ENCODE measurements at places on chromosomes 7 and 10.

GRCh38 chr10:79223091-79224048, 123.9 kb upstream of the PPIF start:
- no peak for DNase-seq

GRCh38 chr7:113872981-113873380, 45.8 kb downstream of the PPP1R3A start:
- DNase-seq = no peak

DNA sequence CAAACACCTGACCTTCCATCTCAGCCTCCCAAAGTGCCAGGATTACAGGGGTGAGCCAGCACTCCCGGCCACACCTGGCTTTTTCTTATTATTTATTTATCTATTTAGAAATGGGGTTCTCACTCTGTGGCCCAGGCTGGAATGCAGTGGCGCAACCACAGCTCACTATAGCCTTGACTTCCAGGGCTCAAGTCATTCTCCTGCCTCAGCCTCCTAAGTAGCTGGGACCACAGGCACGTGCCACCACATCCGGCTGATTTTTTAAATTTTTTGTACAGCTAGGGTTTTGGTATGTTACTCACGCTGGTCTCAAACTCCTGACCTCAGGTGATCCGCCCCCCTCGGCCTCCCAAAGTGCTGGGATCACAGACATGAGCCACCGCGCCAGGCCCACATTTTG, 56.9 kb upstream of the MYL10 start:
- no peak for DNase-seq

DNA sequence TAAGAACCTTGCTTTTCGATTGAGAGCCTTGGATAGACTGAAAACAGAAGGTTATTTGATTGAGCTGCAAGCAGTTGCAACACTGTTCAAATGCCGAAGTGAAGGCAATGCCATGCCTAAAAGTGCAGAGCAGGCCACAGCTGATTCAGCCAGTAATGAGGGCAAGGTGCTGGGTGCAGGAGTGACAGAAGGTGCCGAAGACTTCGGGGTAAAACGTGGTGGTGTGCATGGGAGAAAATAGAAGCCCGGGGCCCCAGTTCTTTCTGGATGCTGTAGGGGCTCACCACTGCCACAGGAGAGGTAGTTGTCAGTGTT, 43.6 kb upstream of the GATAD1 start:
- DNase-seq = no peak

DNA sequence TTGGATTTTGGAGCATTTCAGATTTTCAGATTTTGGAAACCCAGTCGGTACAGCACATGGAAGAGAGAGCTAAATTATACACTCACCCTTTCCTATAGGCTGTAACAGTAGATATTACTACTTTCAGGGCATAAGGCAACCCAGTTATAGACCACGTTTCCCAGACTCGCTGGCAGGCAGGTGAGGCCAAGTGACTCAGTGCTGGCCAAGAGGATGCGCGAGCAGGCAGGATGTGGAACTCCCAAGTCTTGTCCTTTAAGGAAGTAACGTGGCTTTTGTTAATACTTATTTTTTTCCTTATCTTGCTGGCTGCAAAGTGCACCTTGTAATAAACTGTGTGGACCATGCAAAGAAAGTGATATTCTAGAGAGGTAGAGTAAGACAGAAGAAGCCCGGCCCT, 1160.1 kb downstream of the GATA3 start:
- no peak for DNase-seq

GRCh38 chr10:71725998-71726579, 6.5 kb upstream of the C10orf105 start:
- DNase-seq = no peak

DNA sequence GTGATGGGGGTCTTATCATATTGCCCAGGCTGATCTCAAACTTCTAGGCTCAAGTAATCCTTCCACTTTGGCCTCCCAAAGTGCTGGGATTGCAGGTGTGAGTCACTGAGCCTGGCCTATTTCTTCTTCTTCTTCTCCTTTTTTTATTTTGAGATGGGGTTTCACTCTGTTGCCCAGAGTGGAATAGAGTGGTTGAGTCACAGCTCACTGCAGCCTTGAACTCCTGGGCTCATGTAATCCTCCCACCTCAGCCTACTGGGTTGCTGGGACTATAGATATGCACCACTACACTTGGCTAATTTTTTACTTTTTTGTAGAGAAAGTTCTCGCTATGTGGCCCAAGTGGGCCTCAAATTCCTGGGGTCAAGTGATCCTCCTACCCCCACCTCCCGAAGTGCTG, 124.3 kb downstream of the SKIDA1 start:
- peak; percentile 6 for DNase-seq

DNA sequence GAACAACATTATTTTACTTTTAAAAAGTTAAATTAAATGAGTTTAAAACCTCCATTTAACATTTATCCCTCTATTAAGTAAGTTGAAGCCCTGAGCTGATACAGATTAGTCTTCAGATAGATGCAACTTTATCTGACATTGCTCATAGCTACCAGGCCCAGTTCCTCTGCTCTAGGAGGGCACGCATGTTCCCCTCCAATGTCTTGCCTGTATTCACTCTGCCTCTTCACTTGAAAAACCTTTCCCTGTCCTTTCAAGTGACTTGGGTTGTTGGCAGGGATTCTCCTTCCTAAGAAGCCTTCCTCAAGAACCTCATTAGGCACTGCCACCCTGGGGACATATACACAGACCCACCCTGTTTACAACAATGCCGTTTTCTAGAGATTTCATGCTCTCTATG, 270.4 kb downstream of the RELN start:
- DNase-seq = no peak

DNA sequence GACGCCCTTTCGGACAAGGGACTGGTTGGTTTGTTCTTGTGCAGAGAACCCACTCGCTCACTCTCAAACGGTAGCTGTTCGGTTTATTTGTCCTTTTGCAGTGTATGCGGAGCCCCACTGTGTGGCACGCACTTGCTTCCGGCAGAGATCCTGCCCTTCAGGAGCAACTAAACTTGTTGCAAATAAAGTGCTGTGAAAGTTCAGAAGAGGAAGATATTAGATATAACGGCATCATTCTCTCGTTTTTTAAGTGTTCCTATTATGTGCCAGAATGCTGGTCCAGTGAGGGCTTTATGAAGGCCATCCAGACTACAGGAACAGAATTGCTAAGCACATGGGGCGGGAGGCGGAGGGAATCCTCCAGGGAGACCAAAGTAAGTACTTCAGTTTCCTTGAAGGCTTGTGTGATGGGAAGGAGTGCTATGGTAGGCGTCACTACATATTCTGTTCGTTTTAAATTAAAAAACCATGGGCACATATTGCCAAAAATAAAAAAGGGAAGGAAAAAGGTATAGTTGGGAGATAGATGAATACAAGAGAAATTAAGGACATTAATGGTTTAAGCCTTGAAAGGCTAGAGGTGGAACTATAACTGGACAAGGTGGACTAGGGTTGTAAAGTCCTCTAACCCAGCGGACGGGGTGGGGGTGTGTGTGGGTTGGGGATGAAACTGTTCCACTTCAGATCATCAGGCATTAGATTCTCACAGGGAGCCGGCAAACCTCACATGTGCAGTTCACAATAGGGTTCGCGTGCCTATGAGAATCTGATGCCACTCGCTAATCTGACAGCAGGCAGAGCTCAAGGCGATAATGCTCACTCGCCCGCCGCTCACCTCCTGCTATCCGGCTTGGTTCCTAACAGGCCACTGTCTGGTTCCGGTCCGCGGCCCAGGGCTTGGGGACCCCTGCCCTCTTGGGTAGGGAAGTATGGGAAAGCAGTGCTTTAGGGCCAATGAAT, 704 bp upstream of the ERLIN1 start:
- DNase-seq = peak; percentile 9

GRCh38 chr7:141515941-141516340, 35.3 kb upstream of the AGK start:
- DNase-seq = no peak

DNA sequence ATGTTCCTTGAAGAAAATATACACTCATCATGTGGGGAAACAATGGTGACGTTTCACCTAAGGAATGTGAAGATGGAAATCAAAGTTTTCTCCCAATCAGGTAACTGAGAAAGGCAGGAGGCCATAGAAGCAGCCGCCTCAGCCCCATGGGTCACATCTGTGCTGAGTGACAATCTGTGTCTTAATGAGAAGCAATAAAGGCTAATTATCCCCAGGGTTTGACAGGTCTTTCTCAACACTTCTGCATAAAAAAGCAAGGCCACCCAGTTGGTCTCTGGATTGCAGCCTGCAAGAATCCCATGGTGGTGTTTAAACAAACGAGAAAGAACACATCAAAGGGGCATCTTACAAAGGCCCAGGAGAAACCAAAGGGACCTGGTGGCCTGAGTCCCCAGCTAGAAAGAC, 91.1 kb upstream of the TNS3 start:
- DNase-seq = no peak

GRCh38 chr7:119329715-119330114, 943.3 kb upstream of the KCND2 start:
- DNase-seq = no peak

- DNase-seq = peak; percentile 48
Observed at GRCh38 chr10:538895-539294, 150.6 kb downstream of the DIP2C start.

DNA sequence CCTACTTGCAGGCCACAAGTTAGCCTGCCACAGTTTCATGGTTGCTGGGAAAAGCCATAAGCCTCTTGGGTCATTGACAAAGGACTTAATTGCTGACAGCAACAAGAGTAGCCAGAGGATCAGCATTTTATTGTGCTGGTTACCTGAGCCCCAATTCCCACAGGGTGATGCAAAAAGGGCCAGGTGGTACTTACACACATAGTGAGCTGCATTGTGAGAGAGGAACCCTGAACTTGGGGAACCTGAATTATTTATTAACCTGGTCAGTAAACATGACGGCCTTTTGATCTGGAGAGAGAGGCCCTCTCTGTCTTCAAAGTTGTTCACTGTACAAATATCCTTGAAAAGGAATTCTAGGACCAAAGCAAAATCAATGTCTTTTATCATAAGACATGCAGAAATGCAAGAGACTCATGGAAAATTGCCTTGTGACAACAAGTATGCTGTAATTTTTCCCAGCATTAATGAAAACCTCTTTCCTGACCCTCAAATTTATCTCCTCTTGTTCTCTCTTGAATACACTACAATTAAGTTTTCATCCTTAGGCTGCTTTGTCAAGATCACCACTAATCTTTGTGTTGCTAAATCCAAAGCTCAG, 102.9 kb upstream of the PHYHIPL start:
- DNase-seq = no peak

DNA sequence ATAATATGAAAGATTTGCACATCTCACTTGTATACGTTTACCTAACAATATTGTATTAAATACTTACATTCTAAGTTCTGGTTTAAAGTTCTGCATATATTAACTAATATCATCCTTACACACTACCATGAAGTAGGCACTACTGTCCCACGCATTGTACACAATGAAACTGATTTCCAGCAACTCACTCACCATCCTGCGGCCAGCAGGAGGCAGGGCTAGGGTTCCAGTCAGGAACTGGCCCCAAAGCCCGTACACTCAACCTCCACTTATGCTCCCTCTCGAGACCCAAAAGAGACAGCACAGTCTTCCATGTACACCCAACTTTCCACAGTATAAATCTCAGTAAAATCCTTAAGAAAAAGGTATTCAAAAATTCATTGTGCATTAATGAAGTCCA, 41.4 kb downstream of the GRID1 start:
- DNase-seq = no peak

GRCh38 chr7:27897441-27897847, 157.5 kb downstream of the TAX1BP1 start:
- DNase-seq = no peak

DNA sequence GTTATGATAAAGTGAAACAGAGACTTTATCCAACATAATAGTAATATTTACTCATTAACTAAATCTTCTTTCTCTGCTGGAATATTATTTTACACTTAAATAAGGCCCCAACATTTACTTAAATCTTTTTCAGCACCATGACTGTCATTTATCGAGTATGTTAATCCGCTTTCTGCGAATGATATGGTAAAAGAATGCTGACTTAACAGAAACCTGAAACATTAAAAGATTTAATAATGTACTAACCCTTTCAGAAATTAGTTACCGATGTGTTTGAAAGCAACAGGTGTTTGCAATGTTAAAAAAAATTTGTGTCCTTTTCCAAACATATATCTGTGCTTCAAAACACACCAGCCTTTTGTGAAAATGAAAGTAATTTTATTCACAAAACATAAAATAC, 190.5 kb downstream of the SKAP2 start:
- no peak for DNase-seq

DNA sequence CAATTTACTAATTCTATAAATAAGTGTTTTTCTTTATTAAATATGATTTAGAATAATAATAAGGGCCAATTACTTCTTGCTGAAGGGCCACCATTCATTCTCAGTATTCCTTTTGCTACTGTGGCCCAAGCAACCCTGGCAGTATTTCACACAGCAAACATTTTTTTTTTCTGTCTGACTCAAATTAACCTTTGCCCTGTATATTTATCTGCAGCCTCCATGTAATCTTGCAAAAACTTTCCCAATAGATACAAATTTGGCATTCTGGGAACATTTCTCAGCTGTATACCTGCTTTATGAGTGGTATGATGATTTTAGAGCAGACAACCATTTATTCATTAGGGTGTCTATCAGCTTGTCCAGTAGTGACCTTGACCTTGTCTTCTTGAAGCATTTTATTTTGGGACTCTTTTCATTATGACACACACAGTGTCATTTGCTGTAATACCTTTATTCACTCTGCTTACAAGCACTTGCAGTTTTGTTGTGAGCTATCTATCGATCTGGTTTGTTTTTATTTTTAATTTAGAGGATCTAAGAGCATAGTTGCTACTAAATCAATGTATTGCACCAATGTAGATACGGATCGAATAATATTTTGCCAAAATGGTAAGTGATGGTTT, 159.7 kb upstream of the PLXDC2 start:
- no peak for DNase-seq

DNA sequence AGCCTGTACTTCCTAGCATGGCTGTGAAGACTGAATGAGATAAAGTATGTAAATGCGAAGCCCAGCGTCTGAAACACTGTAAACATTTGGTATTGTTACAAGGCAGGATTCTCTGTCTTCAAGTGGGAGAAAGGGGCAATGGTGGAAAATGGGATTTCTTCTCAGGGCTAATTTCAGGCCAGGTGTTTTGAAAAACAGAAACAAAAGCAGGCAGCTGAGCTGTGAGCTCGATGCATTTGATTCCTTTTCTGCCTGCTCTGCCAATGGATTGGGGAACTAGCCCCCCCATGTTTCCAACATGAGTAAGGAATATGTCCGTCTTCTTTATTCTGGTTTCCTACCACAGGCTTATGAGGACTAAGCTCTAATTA, 732.1 kb upstream of the AUTS2 start:
- DNase-seq = no peak

DNA sequence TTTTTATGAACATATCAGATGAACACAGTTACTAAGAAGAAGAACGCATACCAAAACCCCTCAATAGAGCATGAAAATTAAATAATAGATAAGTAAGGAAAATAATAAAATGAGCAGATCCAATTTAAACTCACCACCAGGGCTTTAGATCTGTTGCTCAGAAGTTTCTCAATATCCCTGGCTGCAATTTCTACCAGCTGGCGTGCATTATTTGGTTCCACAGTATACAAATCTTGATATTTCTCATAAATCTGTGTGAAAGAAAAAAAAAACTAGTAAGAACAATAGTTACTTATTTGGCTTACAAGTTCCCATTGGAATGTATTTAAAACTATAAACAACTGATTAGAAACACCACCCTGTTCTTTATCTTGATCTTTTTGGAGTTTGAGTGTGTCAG, 108.6 kb downstream of the CACNA2D1 start:
- DNase-seq = no peak

GRCh38 chr7:33996899-33997298, 91.6 kb downstream of the BMPER start:
- no peak for DNase-seq

- DNase-seq = no peak
Observed at GRCh38 chr7:2452074-2452507, 24.1 kb downstream of the GRIFIN start.

GRCh38 chr10:76252733-76253132, 821.3 kb downstream of the LRMDA start:
- DNase-seq = no peak

Measured in fibroblast of skin of left quadriceps (primary cell).